Upper lobe of left lung (tissue), 6 donors: ENCODE measurements at places on chromosomes 3 and 15. TPM values are rescaled to one million over a fixed set of nuclear protein-coding genes. Genes with fewer than 3 reads are reported as not detected.

- no peak overlapping the region for H3K4me3 ChIP-seq
- no peak overlapping the region for H3K27ac ChIP-seq
- no peaks in the 10 kb centered on the region for H3K4me1 ChIP-seq
- H3K27me3 ChIP-seq: no peaks in the 10 kb centered on the region
These were observed 1108.3 kb downstream of the ROBO1 start for GRCh38 chr3:78659386-78659987.

DNA sequence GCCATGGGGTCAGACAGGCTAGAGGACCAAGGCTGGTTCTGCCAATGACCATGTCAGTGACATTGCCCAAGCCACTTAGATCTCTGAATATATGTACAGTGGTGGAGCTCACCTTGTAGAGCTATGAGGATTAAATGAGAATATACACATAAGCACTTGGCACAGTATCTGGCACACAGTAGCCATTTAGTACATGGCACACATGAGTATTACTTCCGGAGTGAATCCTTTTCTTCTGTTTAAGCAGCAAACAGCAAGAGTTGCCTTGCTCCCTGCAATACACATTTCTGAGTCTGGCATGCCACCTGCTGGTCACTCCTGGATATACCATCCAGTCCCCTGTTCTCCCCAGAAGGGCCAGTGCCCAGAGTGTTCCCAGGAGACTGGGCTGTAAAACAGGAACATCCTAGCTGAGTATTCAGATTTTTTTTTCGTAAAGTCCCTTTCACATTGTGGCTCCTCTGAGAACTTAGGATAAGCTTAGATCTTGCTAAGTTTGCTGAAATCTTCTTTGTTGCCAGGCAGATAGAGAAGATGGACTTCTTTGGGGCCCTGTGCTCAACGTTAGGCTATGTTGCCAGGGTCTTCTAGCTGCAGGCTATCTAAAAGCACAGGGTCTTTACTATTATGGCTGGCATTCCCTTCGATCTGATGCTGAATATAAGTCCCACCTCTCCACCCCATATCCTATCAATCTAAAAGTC, 203.4 kb downstream of the ADAMTS9 start:
- H3K36me3 ChIP-seq: no peaks in the 10 kb centered on the region
- no peaks in the 10 kb centered on the region for H3K27me3 ChIP-seq
- DNase-seq: no peak
- H3K4me1 ChIP-seq: peaks cover 11% of the 10 kb centered on the region
- H3K4me3 ChIP-seq: no peak overlapping the region
- no peak overlapping the region for H3K27ac ChIP-seq

GRCh38 chr3:170745211-170745718, 124.7 kb downstream of the RPL22L1 start:
- H3K27ac ChIP-seq: no peak overlapping the region
- H3K4me3 ChIP-seq: no peak overlapping the region
- H3K4me1 ChIP-seq: no peaks in the 10 kb centered on the region
- no peak for DNase-seq
- H3K36me3 ChIP-seq: no peaks in the 10 kb centered on the region

DNA sequence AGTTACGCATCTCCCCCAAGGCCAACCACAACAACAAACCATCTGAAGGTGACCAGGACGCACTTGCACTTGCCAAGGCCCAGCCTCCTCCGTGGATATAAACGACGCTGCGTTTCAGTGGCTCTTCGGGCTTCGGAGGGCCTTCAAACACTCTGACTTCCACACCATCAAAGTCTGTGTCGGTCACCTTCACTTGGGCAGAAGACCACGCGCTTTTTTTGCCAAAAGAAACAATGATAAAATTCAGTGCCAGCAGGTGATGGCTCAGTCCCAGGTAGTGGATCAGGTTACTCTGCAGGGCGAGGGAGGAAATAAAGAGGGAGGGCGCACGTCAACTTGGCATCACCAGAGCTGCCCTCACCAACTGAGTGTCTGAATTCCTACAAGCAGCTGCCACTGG, 63.0 kb downstream of the NCEH1 start:
- no peaks in the 10 kb centered on the region for H3K27me3 ChIP-seq
- H3K4me3 ChIP-seq: no peak overlapping the region
- peaks cover 20% of the 10 kb centered on the region for H3K4me1 ChIP-seq
- no peaks in the 10 kb centered on the region for H3K36me3 ChIP-seq
- H3K27ac ChIP-seq: no peak overlapping the region

GRCh38 chr3:30632065-30632464, 25.7 kb downstream of the TGFBR2 start:
- H3K27ac ChIP-seq: peak overlapping the region; percentile 73
- DNase-seq: no peak
- no peaks in the 10 kb centered on the region for H3K36me3 ChIP-seq
- peaks cover 92% of the 10 kb centered on the region for H3K4me1 ChIP-seq

- H3K27ac ChIP-seq: no peak overlapping the region
- H3K27me3 ChIP-seq: no peaks in the 10 kb centered on the region
- H3K4me1 ChIP-seq: no peaks in the 10 kb centered on the region
- DNase-seq: no peak
- H3K4me3 ChIP-seq: no peak overlapping the region
These were observed 1441.5 kb downstream of the OTOL1 start for GRCh38 chr3:162938083-162938482.

- no peak overlapping the region for H3K27ac ChIP-seq
- no peak for DNase-seq
- H3K4me3 ChIP-seq: no peak overlapping the region
These were observed 245.0 kb downstream of the SHOX2 start for GRCh38 chr3:157861076-157861765.

DNA sequence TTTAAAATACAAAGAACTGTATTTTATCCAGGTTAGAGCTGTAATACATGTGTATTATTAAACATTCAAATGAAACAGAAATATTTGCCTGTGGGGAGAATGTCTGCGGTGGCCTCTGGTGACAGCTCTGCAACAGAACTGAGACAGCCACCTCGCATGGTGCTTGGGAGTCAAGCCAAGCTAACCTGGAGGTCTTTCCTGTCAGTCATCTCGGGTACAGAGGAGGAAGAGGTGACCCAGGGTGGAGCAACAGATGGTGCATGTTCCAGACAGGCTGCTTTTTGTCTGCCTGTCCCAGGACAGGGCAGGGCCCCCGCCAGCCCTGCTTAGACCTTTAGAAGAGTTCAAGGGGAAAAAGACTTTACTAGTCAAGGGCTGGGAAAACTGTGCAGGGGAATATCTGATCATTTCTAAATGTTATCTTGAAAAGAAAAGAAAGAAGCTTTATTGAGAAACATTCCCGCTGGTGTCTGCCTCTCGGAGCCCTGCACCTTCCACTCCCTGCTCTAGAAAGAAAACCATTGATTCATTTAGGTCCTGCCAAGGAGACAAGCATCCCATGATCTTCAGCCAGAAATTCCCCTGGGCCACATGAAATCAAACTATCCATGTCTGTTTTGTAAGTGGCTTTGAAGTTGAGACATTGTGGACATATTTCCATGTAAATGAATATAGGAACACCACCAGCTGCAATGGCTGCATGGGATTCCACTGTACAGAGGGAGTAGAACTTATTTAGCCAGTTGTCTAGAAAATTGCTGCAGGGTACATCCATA, 5.5 kb upstream of the NR2E3 start:
- no peak for DNase-seq
- no peaks in the 10 kb centered on the region for H3K27me3 ChIP-seq
- H3K4me1 ChIP-seq: no peaks in the 10 kb centered on the region
- H3K4me3 ChIP-seq: no peak overlapping the region
- H3K27ac ChIP-seq: no peak overlapping the region
- H3K36me3 ChIP-seq: no peaks in the 10 kb centered on the region

- H3K27me3 ChIP-seq: no peaks in the 10 kb centered on the region
- no peak for DNase-seq
These were observed 30.8 kb downstream of the MDFIC2 start for GRCh38 chr3:70281663-70282062.

DNA sequence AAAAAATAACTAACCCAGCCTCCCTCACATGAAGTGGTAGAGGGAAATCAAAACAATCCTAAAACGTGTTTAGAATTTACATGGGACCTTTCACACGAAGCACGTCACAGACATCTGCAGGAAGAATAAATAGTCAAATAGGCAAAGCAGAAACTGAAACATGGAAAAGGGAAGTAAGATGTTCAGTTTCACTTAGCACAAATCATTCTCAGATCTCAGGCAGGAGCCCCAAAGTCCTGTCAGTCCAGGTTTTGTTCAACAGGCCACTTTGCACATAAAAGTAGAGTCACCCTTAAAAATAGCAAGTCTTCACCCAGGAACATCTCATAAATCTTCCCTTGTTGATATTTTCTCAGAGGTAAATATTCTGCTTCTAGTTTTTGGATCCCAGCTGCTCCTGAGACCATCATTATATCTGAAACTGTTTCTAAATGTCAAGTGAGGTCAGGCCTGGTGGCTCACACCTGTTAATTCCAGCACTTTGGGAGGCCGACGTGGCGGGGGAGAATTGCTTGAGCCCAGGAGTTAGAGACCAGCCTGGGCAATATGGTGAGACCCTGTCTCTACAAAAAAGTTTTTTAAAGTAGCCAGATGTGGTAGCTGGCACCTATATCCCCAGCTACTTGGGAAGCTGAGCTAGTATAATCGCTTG, 1.9 kb downstream of the RUBCN start:
- H3K27ac ChIP-seq: peak overlapping the region; percentile 56
- H3K4me1 ChIP-seq: peaks cover 15% of the 10 kb centered on the region
- DNase-seq: no peak

- H3K4me1 ChIP-seq: no peaks in the 10 kb centered on the region
- peaks cover 6% of the 10 kb centered on the region for H3K36me3 ChIP-seq
- H3K27ac ChIP-seq: no peak overlapping the region
- no peak overlapping the region for H3K4me3 ChIP-seq
These were observed 134.1 kb downstream of the ISL2 start for GRCh38 chr15:76470691-76471090.

GRCh38 chr3:18841422-18842343, 306.6 kb upstream of the KCNH8 start:
- no peak for DNase-seq
- no peak overlapping the region for H3K27ac ChIP-seq
- no peaks in the 10 kb centered on the region for H3K4me1 ChIP-seq
- no peaks in the 10 kb centered on the region for H3K36me3 ChIP-seq
- no peak overlapping the region for H3K4me3 ChIP-seq

STAB1 gene
- 42.9 TPM for total RNA-seq

TMEM207 gene
- not detected for total RNA-seq

THRB gene
- 12.6 TPM for total RNA-seq
